ENCODE measurements at places on chromosomes 7 and 10.

GRCh38 chr7:78261739-78262138 lies 463.2 kb downstream of the PHTF2 start:
- no peak for DNase-seq

DNA sequence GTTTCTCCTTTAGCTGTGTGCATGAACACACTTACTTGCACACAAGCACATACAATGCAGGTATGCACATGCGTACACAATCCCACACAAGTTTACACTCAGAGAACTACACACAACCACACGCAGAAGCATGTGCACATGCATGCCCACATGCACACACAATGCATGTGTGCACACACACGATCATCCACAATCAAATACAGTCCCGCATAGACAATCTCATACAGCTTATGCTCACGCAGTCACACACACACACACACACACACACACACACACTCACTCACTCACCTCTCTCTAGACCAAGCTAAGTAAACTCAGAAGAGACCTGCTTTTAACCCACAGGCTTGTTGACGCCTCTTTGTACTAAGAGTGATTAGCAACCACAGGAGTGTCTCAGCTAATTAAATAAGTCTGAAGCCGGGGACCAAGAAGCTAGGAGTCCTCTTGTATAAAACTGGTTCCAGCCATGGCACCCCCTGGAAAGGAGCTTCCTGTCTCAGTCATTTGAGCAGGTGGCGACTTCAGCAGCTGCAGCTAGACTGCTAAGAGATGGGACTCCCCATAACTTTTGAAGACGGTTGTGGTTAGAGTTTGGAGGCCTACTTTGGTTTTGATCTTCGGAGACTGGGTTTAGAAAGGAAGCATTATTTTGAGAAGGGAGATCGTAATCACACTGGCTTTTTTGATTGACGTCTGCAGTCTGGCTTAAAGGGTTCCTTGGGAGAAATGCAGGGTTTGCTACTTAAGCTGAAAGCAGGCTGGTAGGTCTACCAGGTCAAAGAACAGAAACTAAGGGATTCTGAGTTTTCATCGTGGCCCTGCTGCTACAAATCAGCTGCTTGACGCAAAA lies 82.3 kb upstream of the ADRB1 start:
- DNase-seq = no peak

DNA sequence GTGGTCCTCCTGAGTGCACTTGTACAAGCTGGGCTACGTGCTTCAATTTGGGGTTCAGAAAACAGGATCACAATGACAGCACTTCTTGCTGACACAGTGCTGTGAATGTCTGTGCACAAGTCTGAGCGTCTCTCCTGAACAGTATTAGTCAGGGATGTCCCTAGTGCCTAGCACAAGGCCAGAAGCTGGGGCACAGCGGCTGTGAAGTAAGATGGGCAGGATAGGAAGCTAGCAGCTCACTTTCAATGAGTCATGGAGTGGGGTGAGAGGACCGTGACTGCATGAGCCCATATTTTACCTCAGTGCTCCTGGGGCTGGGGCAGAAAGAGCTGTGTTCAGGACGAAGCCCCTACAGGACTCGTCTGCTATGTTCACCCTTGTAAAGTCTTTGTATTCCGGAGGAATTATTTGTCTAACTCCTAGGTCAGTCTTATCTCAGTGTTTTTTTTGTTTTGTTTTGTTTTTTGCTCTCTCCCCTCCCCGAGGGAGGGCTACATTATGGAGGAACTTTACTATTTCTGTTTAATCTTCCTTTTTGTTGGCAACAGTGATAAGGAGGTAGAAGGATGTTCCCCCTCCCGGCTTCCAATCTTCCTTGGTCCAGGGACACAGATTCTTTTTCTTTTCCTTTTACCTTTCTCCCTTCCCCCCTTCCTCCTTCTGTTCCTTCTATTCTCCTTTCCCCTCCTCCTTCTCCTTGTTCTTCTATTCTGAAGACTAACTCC lies 2.8 kb upstream of the LRMDA start:
- no peak for DNase-seq

- no peak for DNase-seq
Measured at GRCh38 chr7:116142374-116142773, 68.0 kb upstream of the TES start.

- no peak for DNase-seq
Measured at GRCh38 chr10:130401860-130402765, 265.9 kb downstream of the GLRX3 start.

GRCh38 chr7:106870983-106871410 lies 5.9 kb downstream of the PIK3CG start:
- no peak for DNase-seq

GRCh38 chr7:31814187-31814586 lies 127.2 kb downstream of the PPP1R17 start:
- DNase-seq = no peak

- no peak for DNase-seq
Measured at GRCh38 chr10:133465950-133466474, 12.3 kb downstream of the SCART1 start.

DNA sequence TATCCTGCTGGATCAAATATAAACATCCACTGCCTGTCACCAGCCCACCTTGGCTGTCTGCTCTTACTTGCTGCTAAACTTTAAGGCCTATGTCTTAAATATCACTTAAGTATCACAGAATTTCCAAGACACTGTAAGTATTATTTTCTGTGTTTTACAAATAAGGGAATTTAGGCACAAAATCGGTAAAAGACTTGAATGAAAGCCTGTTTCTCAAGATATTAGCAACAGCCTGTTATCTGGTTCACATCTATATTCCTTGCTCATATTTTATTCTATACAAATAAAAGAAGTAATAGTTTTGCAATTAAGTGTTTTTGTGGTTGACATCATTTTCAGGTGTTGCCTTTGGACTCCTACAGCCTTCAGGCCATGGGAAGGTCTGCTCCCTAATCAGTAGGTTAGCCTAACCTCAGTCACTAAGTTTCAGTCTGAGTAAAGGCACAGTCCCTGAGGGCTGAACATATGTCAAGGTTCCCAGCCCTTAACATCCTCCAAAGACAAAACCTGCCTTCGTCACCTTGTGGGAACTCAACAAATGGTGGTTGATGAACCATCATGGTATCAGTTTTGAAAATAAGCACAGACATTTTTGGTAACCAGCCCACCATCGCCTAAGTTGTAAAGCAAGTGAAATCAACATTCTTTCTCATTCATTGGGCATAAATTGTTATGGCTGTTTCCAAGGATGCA lies 127.1 kb downstream of the CREB5 start:
- no peak for DNase-seq

DNA sequence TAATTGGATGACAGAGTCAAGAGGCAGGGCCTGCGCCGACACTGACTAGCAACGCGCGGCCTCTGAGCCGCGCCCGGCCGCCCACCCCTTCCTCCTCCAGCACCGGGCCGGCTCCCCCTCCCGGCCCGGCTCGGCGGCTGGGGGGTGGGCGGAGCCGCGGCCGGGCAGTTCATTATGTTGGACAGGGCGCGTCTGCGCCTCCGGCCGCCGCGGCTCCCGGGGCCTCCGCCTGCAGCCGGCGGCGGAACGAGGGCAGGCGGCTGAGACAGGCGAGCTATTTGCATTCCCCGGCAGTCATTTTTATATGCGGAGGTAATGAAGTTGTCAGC lies 106.7 kb downstream of the SNX10 start:
- DNase-seq = peak; percentile 42

GRCh38 chr10:12013926-12014325 lies 28.7 kb downstream of the UPF2 start:
- DNase-seq = no peak

DNA sequence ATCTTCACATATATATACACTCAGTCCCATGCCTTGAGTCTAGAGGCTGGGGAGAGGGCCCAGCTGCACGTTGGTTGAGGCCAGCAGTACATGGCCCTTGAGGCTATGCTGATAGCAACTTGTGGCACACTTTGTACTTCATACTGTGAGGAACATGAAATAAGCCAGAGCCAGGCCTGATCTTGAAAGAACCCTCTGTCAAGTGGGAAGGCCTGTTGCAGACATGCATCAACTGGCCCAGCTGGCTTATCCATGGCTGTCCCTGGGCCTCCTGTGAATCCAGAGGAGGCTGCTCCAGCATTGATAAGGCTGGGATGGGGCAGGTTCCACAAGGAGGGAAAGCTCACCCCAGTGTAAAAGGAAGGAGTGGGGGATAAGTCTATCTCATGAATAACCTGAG lies 140.4 kb downstream of the NRF1 start:
- DNase-seq = no peak

GRCh38 chr7:132169730-132170129 lies 406.5 kb downstream of the PLXNA4 start:
- DNase-seq = no peak

GRCh38 chr7:5495581-5496375 lies 72.1 kb upstream of the TNRC18 start:
- peak; percentile 73 for DNase-seq

DNA sequence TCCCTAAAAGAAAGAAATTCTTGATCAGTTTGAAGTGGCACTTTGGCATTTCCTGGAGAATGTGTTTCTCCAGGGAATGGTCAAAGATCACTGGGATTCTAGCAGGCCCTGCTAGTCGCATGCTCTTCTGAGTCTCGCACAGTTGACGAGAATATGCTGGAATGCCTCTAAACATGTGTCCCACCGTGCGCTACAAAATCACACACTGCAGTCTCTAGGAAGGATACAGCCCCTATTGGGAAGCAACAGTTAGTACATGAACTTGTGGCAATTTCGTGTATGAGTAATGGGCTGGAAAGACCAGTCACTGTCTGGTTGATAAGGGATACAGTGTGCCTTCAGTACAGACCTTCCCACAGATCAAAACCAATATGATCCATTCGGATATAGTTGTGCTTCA lies 257.9 kb downstream of the PRPF18 start:
- DNase-seq = no peak

GRCh38 chr7:95526128-95526738 lies 40.5 kb downstream of the ASB4 start:
- peak; percentile 36 for DNase-seq

Data from C1 segment of cervical spinal cord (tissue), 14 donors.